ENCODE measurements at places on chromosomes 3 and 15.
A peak's percentile ranks its signal among the peaks of the same experiment; 100 is the strongest.

GRCh38 chr3:29319262-29319661, 38.4 kb downstream of the RBMS3 start:
- DNase-seq: no peak

- DNase-seq: no peak
These were observed 1101.4 kb downstream of the ROBO1 start for GRCh38 chr3:78666470-78666800.

DNA sequence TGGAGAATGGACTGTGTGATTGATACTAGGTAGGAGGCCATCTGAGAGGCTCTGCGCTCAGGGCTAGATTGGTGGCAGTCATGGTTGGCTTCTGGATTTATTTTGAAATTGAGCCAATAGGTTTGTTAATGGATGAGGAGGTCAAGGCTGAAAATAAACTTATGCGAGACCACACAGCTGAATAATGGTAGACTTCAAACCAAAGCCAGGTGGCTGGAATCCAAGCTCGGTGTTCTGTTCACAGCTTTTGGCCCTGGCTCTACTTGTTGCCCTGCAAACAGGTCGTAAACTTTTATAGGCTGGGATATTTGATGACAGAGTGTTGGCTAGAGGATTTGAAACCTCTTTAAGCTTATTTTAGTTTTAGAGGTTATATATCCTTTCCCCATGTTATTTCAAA, 160.4 kb downstream of the CHL1 start:
- no peak for DNase-seq

DNA sequence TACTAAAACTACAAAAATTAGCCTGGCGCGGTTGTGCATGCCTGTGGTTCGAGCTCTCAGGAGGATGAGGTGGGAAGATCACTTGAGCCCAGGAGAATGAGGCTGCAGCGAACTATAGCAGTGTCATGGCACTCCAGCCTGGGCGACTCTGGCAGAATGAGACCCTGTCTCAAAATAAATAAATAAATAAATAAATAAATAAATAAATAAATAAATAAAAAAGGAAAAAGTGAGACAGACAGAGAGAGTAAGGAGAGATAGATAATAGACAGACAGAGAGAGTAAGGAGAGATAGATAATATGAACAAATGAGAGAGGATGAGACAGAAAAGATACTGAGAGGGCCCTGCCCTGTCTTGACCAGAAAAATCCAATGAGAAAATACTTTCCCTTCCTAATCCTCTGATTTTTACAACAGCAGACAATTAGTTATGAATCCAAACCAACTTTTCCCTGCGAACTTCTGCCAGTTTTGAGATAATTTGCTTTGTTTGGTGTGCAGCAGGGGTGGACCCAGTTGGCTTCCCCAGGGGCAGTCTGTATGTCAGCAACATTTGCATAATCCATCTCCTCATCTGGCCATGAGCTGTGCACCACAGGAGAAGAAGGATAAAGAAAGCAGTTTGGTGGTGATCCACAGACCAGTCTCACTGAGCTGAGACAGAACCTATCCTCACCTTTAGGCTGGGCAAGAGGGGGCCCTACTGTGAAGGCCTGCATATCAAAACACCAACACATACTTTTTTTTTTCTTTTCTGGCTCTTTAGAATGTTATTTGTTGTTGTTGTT, 288.5 kb upstream of the WNT5A start:
- no peak for DNase-seq

DNA sequence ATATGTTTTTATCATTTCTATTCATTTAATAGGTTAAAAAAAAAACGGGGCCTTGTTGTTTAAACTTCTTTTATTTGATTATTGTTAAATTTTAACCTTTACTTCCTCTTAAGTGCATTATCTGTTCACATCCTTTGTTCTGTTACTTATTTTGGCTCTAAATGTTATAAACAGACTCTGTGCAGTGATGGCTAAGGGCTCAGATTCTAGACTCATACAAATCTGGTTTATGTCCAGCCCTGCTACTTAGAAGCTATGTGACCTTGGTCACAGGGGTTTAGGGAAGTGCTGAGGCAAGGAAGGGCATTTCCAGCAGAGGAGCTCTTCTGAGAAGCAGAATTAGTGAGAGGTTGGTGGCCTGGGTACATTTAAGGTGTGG, 55.3 kb upstream of the VILL start:
- no peak for DNase-seq

DNA sequence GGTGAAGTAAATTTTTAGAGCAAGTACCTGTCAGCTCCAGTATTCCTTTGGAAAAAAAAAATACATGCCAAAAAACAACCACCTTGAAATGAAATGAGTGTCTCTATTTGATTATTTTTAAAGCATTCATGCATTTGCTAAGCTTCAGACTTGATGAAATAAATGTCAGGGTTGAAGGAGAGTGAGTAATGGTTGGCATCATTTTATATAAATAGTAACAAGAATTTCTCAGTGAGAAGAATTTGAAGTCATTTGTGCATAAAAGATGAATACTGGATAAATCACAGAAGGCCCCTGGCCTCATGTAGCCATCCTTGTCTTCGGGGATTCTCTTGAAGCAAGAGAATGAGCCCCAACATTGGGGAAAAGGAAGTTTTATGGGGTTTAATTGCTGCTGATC, 318.4 kb downstream of the LPP start:
- no peak for DNase-seq

DNA sequence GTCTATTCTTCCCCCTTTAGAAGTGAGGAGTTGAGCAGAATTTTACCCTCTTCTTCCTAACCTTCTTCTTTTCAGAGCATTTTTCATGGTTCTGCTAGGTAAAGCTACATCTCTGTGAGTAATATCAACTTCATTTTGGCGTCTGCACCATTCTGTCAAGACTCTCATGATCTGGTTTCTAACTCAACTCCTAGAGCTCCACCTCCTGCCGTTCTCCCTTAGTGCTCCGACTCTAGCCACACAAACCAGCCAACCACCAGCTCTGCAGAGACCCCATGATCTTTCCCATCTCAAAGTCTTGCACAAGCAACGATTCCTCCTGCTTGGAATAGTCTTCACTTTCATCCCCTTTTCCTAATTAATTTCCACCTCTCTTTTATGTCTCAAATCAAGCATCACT, 193.9 kb upstream of the TMC3 start:
- DNase-seq: no peak

DNA sequence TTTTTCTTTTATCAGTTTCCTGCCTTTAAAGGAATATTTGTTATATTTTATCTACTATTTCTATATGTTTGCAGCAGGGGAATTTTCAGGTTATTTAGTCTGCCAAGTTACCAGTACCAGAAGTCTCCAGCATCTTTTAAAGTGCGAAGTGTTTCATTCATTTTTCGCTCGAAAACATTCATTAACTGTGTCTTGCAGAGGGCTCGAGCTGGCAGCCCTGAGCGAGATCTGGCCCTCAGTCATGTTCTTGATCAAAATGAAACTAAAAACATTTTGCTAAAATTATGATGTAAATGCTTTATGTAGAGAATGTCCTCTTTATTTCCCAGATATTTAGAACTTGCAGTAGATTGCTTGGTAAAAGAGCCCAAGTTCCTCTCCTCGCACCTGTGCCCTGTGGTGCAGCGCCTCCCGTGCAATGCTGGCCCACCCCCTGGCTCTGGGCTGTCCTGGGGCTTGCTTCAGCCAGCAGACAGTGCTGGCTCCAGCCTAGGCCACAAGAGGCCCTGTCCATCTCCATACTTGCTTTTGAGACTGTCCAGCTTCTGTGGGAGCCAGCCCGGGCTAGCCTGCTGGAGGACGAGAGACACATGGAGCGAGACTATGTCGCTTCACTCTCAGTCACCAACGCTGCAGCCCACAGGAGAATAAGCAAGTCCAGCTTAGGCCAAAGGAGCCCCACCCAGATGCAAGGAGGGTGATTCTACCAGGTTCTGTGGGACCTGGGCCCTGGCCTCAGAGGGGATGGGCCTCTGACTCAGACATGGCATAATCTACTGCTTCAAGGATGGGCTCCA, 71.9 kb upstream of the PRR23E start:
- DNase-seq: no peak

- no peak for DNase-seq
These were observed 353.6 kb upstream of the SLCO3A1 start for GRCh38 chr15:91499774-91500383.

- DNase-seq: no peak
These were observed 1055.7 kb downstream of the NAALADL2 start for GRCh38 chr3:175914785-175915184.

- no peak for DNase-seq
These were observed 52.6 kb downstream of the NSUN3 start for GRCh38 chr3:94115482-94115881.

- no peak for DNase-seq
These were observed 132.0 kb downstream of the ARNT2 start for GRCh38 chr15:80536231-80536630.

GRCh38 chr3:72311425-72311824, 526.5 kb upstream of the PROK2 start:
- no peak for DNase-seq

GRCh38 chr3:107347751-107348150, 29.5 kb upstream of the CCDC54 start:
- no peak for DNase-seq

DNA sequence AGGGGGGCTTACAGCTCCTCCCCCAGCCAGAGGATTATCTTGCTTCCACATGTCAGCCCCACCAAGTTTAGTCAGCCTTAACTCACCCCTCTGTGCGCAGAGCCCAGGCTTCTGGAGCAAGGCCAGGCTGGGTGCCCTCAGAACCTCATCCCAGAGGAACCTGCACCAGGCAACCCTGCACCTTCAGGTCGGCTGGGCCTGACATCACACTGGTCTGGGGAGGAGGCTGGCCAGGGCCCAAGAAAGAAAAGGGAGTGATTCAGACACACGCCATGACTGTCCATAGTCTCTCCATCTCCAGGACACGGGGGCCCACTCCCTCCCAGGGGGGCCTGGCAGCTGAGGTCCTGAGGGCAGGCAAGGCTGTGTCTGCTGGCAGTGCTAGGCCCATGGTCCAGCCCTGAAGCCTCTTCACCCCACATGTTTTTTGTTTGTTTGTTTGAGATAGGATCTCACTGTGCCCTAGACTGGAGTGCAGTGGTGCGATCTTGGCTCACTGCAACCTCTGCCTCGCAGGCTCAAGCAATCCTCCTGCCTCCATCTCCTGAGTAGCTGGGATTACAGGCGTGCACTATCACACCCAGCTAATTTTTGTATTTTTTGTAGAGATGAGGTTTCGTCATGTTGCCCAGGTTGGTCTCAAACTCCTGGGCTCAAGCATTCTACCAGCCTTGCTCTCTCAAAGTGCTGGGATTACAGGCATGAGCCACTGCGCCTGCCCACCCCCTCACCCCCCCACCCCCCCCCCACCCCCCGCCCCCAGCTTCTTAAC, 11.1 kb downstream of the TNK2 start:
- DNase-seq: no peak

DNA sequence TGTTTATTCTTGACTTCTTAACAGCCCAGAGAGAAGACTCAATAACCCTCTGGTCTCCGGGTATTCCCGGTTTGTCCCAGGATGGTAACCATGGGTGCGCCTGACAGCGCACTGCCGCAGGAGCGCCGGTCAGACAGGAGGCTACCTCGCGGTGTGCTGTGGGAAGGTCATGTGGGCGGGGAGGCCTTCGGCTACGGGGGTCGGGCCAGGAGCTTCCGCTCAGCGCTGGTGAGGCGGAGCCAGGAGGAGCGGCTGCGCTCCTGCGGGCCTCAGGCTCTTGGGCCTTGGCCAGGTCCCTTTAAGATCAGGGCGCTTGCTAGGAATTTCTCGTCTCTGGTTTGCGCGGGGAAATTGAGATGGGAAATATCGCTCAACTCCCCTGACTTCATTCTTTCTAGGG, 182.3 kb upstream of the NDN start:
- DNase-seq: no peak

DNA sequence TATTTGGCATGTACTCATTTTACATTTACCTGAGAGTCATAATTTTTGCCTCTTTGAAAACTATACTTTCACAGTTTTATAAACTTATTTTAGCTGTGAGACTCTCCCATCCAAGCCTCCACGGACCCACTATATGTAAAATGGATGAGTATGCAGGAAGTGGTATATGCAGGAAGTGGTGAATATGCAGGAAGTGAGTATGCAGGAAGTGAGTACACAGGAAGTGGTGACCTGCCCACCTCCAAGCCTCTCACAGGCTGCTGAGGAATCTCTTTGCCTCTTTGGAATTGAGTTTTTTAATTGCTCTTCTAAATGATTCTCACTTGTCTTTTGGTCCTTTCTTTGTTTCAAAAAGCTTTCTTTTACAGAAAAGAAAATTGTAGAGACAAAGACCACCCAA, 85.2 kb downstream of the KBTBD8 start:
- no peak for DNase-seq

GRCh38 chr3:73007992-73008712, 11.5 kb downstream of the PPP4R2 start:
- DNase-seq: no peak

DNA sequence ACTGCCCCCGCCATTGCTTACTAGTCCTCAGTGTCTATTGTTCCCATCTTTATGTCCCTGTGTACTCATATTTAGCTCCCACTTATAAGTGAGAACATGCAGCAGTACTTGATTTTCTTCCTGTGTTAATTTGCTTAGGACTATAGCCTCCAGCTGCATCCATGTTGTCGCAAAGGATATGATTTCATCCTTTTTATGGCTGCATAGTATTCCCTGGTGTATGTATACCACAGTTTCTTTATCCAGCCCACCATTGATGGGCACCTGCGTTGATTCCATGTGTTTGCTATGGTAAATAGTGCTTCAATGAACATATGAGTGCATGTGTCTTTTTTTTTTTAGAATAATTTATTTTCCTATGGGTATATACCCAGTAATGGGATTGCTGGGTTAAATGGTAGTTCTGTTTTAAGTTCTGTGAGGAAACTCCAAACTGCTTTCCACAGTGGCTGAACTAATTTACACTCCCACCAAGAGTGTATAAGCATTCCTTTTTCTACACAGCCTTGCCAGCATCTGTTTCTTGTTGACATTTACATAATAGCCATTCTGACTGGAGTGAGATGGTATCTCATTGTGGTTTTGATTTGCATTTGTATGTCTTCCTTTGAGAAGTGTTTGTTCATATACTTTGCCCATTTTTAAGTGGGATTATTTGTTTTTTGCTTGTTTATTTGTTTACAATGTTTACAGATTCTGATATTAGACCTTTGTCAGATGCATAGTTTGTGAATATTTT, 53.7 kb downstream of the GALK2 start:
- no peak for DNase-seq

GRCh38 chr3:44477312-44478030, at the start of gene ZNF445:
ZNF445 (minus strand) TSS chr3:44477670; CDS start chr3:44455549, 22,121 bp downstream.
- peak; percentile 18 for DNase-seq

GRCh38 chr3:89690646-89691045, 583.2 kb downstream of the EPHA3 start:
- DNase-seq: no peak

GRCh38 chr3:126538316-126538715, 14.4 kb downstream of the CHST13 start:
- no peak for DNase-seq

Data from GM04503 (cell line).